ENCODE measurements at places on chromosomes 6 and 20. TPM values are rescaled to one million over a fixed set of nuclear protein-coding genes. Genes with fewer than 3 reads are reported as not detected.

DNA sequence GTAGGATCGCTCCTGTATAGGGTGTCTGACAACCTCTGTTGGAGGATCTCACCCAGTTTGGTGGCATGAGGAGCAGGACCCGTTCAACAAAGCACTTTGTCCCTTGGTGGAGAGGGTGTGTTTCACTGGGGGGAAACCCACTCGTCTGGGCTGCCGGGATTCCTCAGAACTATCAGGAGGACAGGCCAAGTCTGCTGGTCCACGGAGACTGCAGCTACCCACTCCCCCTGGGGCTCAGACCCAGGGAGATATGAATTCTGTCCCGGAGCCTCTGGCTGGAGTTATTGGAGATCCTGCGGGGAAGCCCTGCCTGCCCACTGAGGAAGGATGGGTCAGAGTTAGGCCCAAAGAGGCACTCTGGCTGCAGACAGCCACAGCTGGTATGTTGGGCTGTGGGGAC is 233.1 kb downstream of the PKHD1 start:
- H3K4me1 ChIP-seq, result no peaks in the 10 kb centered on the region
- no peak overlapping the region for H3K4me3 ChIP-seq
- no peak overlapping the region for H3K27ac ChIP-seq
- H3K27me3 ChIP-seq, result no peaks in the 10 kb centered on the region
- H3K36me3 ChIP-seq, result no peaks in the 10 kb centered on the region

DNA sequence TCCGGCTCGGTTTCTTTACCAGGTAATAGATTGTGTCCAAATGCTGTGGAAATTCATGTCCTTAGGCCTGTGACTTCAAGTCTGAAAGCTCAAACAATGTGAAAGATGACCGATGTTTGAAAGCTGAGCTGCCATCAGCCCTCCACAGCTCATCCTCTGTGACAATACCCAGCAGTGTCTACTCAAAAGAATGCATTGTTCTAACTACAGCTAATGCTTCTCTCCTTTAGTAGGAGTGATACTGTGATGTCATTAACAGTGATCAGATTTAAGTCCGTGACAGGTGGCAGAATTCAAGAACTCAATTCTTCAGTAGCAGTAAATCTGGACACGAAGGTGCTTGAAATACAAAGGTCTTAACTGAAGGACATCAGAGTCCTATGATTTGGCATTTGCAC is 97.3 kb downstream of the RCAN2 start:
- no peak overlapping the region for H3K27ac ChIP-seq
- H3K27me3 ChIP-seq, result no peaks in the 10 kb centered on the region
- no peak for DNase-seq
- H3K4me3 ChIP-seq, result no peak overlapping the region
- no peaks in the 10 kb centered on the region for H3K36me3 ChIP-seq
- no peaks in the 10 kb centered on the region for H3K4me1 ChIP-seq

- H3K27me3 ChIP-seq, result no peaks in the 10 kb centered on the region
- no peaks in the 10 kb centered on the region for H3K36me3 ChIP-seq
- H3K27ac ChIP-seq, result no peak overlapping the region
- no peak overlapping the region for H3K4me3 ChIP-seq
These were observed 265.2 kb downstream of the QKI start for GRCh38 chr6:163679753-163680152.

GRCh38 chr20:37102571-37102970 is 6.8 kb upstream of the RBL1 start:
- no peaks in the 10 kb centered on the region for H3K27me3 ChIP-seq
- no peaks in the 10 kb centered on the region for H3K36me3 ChIP-seq
- no peak overlapping the region for H3K27ac ChIP-seq
- no peak overlapping the region for H3K4me3 ChIP-seq

GRCh38 chr20:20732641-20733040 is 20.2 kb upstream of the RALGAPA2 start:
- H3K27me3 ChIP-seq, result no peaks in the 10 kb centered on the region
- peak overlapping the region; percentile 99 for H3K27ac ChIP-seq
- DNase-seq, result peak; percentile 65
- peaks cover 55% of the 10 kb centered on the region for H3K4me1 ChIP-seq

GRCh38 chr6:4102687-4103244 is 23.8 kb upstream of the FAM217A start:
- DNase-seq, result no peak
- no peaks in the 10 kb centered on the region for H3K36me3 ChIP-seq
- no peaks in the 10 kb centered on the region for H3K27me3 ChIP-seq
- no peak overlapping the region for H3K4me3 ChIP-seq
- no peaks in the 10 kb centered on the region for H3K4me1 ChIP-seq
- no peak overlapping the region for H3K27ac ChIP-seq

DNA sequence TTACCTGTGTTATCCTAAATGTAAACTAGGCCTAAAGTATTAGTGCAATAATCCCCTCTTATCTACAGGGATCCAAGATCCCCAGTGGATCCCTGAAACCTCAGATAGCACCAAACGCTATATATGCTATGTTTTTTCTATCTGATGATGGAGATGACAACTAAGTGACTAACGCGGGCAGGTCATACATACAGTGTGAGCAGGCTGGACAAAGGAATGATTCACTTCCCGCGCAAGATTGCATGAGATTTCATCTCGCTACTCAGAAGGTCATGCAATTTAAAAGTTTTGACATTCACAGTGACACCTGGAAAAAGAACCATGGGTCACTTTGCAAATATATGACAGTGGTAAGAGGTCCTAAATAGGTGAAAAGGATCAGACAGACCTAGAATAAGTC is 875.9 kb downstream of the HACE1 start:
- H3K36me3 ChIP-seq, result no peaks in the 10 kb centered on the region
- no peak overlapping the region for H3K4me3 ChIP-seq
- no peaks in the 10 kb centered on the region for H3K27me3 ChIP-seq
- DNase-seq, result no peak

DNA sequence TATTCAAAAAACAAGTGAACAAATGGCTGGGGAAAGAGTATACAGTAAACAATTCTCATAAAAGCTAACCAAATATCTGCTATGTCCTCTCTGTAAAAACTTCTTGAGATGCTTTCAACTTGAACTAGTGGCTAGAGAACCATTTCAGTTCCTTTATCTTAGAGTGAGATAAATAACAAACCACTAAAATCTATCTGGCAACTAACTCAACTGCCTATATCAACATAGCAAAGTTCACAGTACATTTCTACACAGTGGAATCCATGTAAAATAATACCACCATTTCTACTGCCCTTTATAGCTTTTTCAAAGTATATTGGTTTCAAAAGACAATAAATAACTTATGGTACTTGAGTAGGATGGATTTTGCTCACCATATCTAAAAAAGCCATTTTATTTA is 95.1 kb downstream of the MMS22L start:
- no peaks in the 10 kb centered on the region for H3K27me3 ChIP-seq
- no peak overlapping the region for H3K27ac ChIP-seq
- no peaks in the 10 kb centered on the region for H3K36me3 ChIP-seq

GRCh38 chr6:162165479-162165878 is 562.1 kb downstream of the PRKN start:
- no peak for DNase-seq
- no peaks in the 10 kb centered on the region for H3K36me3 ChIP-seq
- no peaks in the 10 kb centered on the region for H3K27me3 ChIP-seq
- no peak overlapping the region for H3K27ac ChIP-seq
- H3K4me1 ChIP-seq, result no peaks in the 10 kb centered on the region

DNA sequence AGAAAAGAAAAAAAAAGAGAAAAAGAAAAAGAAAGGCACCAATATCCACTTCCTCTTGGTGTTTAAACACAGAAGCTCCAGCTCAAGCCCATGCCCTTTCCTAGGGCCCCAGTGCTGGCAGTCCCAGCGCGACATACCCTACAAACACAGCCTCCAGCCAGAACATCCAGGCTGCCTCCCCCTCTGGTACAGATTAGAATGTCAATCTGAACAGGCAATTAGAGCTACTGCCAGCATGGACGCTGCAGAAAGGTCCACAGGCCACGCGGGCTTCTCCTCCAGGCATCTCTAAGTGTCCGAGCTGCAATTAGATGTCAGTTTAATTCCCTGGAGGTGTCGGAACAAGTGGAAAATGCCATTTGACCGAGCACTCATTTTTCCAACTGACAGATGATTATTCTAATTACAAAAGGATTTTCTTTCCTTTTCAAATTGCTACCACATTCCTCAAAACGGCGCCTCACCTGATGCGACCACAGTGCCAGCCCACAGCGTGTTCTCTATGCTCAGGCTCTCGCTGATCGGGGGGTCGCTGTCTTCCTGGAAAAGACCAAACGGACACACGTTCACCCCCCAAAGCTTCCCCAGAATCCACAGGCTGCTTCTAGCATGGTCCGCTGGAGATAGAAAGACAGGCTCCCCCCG is 79.5 kb downstream of the ATP9A start:
- DNase-seq, result no peak
- H3K4me1 ChIP-seq, result no peaks in the 10 kb centered on the region
- no peaks in the 10 kb centered on the region for H3K36me3 ChIP-seq

- peaks cover 29% of the 10 kb centered on the region for H3K27me3 ChIP-seq
- no peaks in the 10 kb centered on the region for H3K36me3 ChIP-seq
- no peak overlapping the region for H3K27ac ChIP-seq
- no peak for DNase-seq
- H3K4me1 ChIP-seq, result no peaks in the 10 kb centered on the region
These were observed 33.9 kb upstream of the HLA-C start for GRCh38 chr6:31305703-31306219.

DNA sequence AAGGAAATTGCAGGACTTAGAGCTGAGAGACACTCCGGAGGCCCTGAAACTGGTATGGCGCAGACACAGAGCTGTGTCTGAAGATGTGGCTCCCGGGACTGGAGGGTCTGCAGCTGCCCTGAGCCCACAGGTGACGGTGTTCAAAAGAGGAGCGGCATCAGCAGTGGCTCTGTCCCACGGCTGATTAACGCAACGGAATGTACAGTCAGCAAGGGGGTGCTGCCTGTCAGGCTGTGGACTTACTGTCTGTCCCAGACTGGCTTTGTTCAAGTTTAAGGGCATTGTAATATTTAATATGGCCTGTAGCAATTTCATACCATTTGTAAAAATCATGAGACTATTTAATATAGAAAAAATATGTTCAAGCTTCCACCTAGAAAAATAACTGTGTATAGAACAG is 228.0 kb upstream of the TAB2 start:
- DNase-seq, result no peak
- H3K27me3 ChIP-seq, result peaks cover 17% of the 10 kb centered on the region
- H3K27ac ChIP-seq, result no peak overlapping the region
- no peaks in the 10 kb centered on the region for H3K4me1 ChIP-seq
- H3K4me3 ChIP-seq, result no peak overlapping the region

DNA sequence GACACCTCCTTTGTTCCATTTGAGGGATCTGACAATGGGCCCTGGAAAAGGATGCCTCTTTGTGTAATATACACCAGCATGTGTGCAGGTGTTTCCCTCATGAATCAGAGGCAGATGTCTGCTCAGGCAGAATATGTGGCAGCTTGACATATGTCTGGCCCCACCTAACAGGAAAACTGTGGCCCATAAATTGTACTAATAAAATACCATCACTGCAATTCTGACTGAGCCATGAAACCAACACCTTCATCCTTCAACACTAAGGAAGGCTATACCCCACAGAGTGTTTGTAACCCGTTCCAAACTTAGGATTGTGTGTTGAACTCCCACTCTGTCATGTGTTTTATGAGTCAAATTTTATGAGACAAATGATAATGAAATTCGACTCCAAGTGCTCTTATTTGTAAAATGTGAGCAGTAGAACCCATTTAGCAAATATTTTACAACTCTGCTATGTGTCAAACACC is 22.7 kb downstream of the LAMA4 start:
- DNase-seq, result peak; percentile 95
- peak overlapping the region; percentile 99 for H3K27ac ChIP-seq
- peaks cover 93% of the 10 kb centered on the region for H3K4me1 ChIP-seq

DNA sequence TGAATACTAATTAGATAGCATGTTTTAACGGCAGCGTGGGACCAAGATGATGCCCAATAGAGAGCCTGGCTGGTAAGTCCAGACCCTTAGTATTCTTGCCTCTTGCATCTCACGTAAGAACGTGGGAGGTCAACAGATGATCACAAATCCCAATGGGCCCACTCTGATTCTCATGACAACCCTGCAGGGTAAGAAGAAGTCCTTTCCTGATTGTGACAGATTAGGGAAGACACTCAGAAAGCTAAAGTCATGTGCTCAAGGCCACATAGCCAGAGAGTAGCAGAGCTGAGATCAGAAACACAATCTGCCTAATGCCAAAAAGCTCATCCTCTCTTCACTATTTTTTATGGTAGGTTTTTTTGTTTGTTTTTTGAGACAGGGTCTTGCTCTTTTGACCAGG is 103.8 kb downstream of the RALGAPA2 start:
- no peak overlapping the region for H3K4me3 ChIP-seq
- H3K27ac ChIP-seq, result no peak overlapping the region
- DNase-seq, result no peak
- H3K27me3 ChIP-seq, result no peaks in the 10 kb centered on the region
- H3K4me1 ChIP-seq, result no peaks in the 10 kb centered on the region

DNA sequence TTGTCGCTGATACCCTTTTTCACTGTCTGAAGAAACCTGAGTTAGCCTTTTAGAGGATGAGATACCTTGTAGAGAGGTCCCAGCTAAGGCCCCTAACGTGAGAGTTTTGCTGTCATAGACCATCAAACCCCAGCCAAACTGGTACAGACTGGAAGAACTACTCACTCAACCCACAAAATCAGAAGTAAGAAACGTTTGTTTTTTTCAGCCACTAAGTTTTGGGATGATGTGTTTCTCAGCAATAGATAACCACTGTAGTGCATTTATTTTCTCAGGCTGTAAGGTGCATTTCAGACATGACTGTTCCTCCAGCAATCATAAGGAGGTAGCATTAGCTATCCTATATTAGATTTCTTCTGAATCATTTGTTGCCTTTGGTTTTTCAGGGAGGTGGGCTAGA is 407.3 kb upstream of the FLRT3 start:
- DNase-seq, result no peak
- no peaks in the 10 kb centered on the region for H3K36me3 ChIP-seq
- no peaks in the 10 kb centered on the region for H3K4me1 ChIP-seq
- no peak overlapping the region for H3K27ac ChIP-seq
- no peaks in the 10 kb centered on the region for H3K27me3 ChIP-seq
- H3K4me3 ChIP-seq, result no peak overlapping the region

DNA sequence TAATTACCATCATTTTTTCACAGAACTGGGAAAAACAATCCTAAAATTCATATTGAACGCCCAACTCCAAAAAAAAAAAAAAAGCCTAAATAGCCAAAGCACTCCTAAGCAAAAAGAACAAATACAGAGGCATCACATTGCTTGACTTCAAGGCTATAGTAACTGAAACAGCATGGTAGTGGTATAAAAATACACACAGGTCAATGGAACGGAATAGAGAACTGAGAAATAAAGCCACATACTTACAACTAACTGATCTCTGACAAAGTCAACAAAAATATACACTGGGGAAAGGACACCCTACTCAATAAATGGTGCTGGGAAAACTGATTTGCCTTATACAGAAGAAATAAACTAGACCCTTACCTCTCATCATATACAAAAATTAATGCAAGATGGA is 89.6 kb downstream of the MRAP2 start:
- no peak overlapping the region for H3K27ac ChIP-seq
- H3K36me3 ChIP-seq, result peaks cover 2% of the 10 kb centered on the region

SLC22A3 gene
- not detected for polyA plus RNA-seq

SLC44A4 gene
- 1.1 TPM for polyA plus RNA-seq

SLA2 gene
- not detected for polyA plus RNA-seq

ADGB gene
- polyA plus RNA-seq, result not detected

OR2H2 gene
- polyA plus RNA-seq, result not detected

CLVS2 gene
- polyA plus RNA-seq, result not detected

DDRGK1 gene
- 48.5 TPM for polyA plus RNA-seq

ECT2L gene
- polyA plus RNA-seq, result not detected

COL11A2 gene
- polyA plus RNA-seq, result 0.65 TPM

STX11 gene
- 8.9 TPM for polyA plus RNA-seq

C6orf47 gene
- polyA plus RNA-seq, result 5.8 TPM

MROH8 gene
- polyA plus RNA-seq, result 0.73 TPM
